ENCODE measurements at places on chromosomes 11 and 22.

DNA sequence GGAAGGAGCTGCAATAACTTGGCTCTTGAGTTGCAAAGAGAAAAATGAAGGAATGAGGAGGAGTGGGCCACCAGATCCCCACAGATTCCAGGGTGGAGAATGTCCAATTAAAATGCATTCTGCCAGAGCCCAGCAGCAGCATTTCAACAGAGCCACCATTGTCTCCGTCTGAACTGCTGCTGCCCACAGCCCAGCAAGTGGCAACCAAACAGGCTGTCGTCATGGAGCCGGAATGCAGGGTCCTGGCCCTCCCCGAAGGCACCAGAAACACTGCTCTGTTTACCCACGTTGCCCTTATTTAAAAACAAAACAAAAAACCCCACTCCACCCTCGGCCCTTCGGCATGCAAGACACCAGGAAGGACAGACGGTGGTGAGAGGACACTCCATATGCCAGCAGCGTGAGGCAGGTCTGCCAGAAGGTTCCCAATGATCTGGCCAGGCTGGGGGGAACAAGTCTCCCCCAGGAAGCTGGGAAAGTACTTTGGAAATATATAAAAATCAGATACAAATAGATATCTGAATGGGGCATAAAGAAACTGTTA is 32.5 kb downstream of the PLEKHA7 start:
- DNase-seq: peak; percentile 80

DNA sequence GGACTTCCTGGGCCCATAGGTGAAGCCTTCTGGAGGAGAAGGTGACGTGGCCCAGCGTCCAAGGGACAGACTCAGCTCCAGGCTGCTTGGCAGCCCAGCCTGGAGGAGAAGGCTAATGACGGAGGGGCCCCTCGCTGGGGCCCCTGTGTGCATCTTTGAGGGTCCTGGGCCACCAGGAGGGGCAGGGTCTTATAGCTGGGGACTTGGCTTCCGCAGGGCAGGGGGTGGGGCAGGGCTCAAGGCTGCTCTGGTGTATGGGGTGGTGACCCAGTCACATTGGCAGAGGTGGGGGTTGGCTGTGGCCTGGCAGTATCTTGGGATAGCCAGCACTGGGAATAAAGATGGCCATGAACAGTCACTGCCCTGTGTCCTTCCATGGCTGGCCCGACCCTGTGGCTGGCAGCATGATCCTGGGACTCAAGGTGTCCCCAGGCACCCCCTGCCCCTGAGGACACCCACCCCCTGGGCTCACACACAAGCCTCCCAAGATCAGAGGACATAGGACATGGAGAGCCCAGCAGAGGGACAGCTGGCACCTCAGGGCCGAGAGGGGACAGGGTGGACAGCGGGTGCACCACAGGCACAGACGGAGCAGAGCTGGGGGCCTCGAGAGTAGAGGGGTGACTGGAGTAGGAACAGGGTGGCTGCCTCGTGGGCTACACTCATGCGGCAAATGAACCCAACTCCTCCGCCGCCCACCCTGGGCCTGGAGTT is 10.1 kb downstream of the SIGIRR start:
- DNase-seq: no peak

GRCh38 chr22:37054056-37054395 is 2.5 kb downstream of the KCTD17 start:
- DNase-seq: peak; percentile 41

DNA sequence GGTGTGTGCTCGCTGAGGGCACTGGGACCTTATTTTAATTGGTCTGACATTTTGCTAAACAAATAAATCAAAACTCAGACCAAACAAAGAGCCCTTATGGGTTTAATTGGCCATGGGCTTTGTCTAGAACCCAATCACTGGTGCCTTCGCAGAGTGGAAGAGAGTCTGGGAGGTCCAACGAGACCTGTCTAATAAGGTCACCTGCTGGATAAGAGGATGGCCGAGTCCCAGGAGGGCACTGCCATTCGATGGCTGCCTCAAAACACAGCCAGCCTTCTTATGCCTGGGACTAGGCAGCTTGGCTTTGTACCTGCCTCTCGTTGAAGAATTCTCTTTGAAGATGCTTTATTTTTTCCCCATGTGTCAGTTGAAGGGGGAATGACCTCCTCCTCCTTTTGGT is 171.1 kb downstream of the CEP164 start:
- no peak for DNase-seq

- DNase-seq: peak; percentile 21
Observed at GRCh38 chr22:36860821-36861659, at the start of gene NCF4. NCF4 (plus strand) TSS chr22:36861006; CDS start chr22:36861172, 166 bp downstream.

- peak; percentile 90 for DNase-seq
Observed at GRCh38 chr11:46889689-46890475, 28.5 kb downstream of the LRP4 start.

DNA sequence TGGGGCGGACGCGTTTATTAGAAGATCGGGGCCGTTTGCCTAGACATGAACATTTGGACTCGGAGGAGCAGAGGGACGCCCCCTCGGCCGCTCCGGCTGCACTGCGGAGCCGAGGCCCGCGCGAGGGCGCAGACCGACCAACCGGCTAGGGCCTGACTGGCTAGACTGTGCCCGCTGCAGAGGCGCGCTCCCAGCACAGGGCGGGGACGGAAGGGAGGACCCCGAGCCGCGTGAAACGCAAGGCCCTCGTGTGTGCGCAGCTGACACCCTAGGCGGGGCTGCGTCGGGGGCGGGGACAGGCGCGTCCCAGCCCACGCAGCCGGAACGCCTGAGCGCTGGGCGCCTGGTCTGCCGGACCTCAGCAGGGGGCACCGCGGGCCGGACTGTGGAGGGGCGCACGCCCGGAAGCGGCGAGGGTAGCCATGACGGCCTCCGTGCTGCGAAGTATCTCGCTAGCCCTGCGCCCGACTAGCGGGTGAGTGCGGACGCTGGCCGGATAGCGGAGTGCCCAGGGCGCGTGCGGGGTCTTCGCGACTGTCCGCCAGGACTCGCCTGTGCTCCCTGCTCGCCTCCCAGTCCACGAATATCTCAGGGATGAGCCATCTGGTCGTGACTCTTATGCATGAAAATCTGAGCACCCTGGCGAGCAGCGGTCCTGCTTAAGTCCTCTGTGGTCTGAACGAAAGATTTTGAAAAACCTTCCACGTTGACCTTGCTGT is at the start of gene MRPL40:
Gene MRPL40, plus strand, starts transcription at position 413 of the 719 bp plus-strand sequence. Its CDS starts 10 bp downstream, at position 423.
- peak; percentile 98 for DNase-seq

- DNase-seq: no peak
Observed at GRCh38 chr11:124759266-124760204, 2.6 kb downstream of the ESAM start.

GRCh38 chr22:38923463-38924346 is 33.7 kb upstream of the APOBEC3A start:
- DNase-seq: peak; percentile 92

DNA sequence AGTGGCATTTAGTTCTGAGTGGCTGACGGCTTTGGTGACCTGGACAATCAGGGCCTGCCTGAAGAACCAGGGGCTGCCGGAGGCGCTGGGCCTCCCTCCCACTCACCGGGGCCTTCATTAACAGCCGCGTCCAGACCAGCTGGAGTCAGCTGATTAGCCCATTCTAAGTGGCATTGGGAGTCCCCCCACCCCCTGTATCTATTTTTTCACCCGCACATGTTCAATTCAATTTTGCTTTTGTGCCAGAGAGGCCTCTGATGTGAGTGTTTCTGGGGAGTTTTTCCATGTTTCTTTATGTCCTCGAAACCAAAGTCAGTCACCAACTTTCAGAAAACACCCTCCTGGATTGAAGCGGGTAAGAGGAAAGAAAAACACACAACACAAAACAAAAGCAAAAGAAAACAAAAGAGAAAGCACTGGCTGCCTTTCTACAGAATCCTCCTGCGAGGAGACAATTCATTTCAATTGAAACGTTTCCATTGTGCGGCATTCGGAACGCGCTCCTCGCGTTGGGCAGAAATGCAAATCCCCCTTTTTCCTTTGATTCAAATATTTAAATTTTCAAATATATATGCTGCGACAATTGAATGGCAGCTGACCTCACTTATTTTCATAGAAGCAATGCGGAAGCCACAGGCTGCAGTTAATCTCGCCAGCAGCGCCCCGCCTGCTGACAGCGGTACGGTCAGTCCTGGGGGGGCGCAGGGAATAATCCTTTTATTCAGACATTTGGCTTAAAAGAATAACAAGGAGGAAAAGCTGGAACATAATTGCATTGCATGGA is 17.7 kb downstream of the CDKN1C start:
- peak; percentile 85 for DNase-seq

DNA sequence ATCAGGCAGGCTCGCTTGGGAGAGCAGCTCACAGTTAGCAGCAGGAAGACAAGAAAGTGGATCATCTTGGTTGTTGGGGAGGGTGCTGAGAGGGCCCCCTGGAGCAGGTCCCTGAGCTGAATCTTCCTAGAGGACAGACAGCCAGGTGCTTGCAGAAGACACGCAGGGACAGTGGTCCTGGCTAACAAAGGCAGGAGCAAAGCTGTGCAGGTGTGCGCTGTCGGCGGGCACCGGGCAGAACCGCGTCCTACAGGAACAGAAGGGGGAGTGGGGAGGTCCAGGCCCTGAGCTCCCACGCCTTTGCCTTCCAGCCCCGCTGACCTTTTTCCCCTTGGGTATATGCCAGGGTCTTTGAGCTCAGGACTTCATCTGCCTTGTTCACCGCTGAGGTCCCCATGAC is 30.1 kb upstream of the PARVB start:
- DNase-seq: no peak

DNA sequence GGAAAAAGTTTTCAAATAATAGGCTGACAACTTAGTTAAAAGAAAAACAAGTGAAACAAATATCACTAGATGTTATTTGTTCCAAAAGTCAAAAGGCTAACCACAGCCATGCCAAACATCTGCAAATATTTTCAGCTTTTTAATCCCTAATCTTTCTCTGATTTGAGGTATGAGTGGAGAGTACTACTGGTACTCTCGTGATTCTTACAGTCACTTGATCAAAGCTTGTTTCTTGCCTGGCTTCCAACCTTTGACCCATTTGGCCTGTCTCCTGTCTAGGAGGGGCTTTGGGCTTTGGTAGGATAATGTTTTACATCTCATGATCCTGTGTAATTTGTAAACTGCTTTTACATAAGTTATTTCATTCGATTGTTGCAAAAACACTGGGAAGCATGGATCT is 301.8 kb upstream of the SORL1-AS1 start:
- peak; percentile 64 for DNase-seq

DNA sequence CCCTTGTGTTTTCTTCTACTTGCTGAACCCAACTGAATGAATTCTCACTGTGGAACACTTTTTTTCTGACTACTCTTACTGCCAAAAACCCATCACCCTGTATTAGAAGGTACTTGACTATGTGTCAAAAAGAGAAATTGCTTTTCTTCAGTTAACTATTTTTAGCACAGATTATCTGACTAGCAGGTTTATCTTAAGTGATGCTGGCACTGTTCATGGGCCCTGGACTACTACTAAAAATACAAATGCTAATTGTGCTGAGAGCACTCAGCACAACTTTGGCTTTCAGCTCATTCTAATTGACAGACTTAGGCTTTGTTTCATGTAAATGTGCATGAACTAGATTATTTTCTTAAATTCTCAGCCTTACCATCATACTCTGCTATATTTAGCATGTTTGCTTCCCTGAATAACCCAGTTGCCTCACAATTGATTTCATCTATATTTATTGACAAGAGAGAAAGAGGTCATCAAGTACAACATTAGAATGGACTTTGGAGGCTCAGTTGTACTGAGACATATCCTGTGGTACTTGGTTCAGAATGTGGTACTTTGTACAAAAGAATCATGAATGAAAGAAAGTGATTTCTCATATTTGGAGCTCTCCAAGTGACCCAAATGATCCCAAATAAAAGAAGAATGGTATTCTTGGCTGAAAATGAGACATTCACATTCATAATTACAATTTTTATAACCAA is 478.3 kb downstream of the KCNA4 start:
- no peak for DNase-seq

GRCh38 chr11:128697645-128698174 is 3.8 kb downstream of the FLI1 start:
- DNase-seq: no peak

DNA sequence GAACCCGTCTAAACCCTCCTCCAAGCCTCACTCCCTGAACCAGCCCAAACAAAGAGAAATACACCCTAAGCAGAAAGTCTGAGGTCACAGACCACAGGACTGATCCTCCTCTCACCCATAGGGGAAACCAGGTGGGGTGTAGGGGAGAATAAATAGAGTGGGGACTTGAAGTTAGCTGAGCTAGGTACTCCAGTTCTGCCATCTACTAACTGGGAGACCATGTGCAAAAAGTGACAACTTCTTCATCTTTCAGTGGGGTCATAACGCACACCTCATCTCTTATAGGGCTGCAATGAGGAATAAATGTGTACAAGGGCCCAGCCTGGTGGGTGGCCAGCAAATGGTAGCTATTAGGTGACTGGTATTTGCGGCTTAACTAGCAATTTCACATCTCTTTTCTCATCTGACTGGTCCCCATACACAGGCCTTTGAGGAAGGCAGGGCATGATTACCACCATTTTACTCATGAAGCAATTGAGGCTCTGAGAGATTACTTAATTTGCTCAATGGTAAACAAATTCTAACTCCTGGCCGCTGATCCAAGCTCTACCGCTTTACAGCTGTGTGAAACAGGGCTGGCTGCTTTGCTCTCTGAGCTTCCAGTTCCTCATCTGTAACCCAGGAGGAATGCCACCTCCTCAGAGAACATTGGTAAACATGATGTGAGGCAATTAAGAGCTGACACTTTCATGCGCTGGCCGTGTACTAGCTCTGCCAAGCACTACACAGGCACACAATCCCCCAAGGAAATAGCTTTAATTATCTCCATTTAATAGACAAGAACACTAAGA is 16.6 kb downstream of the TBC1D10A start:
- no peak for DNase-seq

DNA sequence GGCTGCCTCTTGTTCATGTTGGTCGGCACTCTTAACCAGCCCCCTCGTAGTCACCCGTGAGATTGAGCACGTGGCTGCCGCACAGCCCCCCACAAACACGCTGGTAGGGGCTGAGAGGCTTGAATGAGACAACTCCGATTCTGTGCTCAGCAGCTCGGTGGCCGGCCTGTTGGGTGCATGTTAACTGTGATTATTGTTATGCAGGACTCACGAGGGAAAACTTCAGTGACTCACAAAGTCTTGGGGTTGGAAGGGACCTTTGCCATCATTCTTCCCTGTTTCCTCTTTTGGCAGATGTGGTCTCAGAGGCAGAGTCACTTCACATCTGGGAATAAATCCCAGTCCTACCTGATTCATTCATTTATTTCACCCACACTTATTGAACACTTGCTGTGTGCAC is 75.2 kb downstream of the ADAMTS15 start:
- DNase-seq: no peak

- DNase-seq: no peak
Observed at GRCh38 chr11:105910095-105910715, 111.8 kb downstream of the MSANTD4 start.

DNA sequence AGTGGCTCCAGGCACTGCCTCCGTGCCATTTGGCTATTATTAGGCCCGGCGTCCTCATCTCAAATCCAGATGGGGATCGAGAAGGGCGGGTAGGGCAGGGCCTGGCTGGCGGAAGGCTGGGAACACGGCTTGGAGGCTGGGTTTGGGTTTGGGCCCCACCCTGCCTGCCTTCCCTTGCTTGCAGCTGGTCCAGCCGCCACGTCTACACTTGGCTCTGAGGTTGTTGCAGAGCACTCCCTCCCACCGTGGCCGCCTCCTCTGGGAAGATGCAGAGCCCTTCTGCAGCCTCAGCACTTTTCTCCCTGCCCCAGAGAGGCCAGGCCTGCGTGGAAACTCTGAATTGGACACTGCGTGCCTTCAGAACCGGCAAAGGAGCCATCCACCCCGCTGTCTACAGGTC is 5.2 kb upstream of the SMTN start:
- DNase-seq: peak; percentile 93

GRCh38 chr11:4641501-4641900 is 2.3 kb upstream of the OR51E1 start:
- no peak for DNase-seq

GRCh38 chr11:113847111-113847510 is 28.3 kb downstream of the USP28 start:
- DNase-seq: no peak

- DNase-seq: peak; percentile 52
Observed at GRCh38 chr22:45531441-45532234, 29.0 kb downstream of the FBLN1 start.
